ENCODE measurements at places on chromosomes 13 and 19.
A peak's percentile ranks its signal among the peaks of the same experiment; 100 is the strongest.

DNA sequence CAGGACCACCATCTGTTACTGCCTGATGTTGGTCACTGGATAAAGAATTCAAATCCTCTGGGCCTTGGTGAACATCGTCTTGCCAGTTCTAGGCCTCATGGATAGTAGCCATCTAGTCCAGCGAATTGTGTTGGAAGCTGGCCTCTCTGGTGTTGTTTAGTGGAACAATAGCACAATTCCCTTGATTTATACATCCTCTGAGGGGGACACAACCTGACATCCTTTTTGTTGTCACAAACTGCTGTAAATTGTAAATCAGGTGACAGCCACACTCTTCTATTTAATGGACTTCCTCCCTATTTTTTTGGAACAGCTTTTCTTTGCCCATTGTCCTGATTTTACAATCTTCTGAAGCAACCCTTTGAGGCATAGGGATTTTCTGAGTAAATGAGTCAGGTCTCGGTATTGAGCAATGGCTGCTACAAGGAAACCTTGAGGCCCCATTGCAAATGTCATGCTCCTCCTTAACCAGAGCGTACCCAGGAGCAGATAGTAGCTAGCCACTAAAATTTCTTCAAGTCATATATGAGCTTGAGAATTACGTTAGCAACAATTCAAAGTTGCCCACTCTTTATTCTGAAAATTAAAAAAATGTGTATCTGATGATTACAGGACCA, 263.3 kb downstream of the COG6 start:
- no peak for DNase-seq

- DNase-seq: no peak
Observed at GRCh38 chr13:50934735-50935435, 25.3 kb downstream of the RNASEH2B start.

DNA sequence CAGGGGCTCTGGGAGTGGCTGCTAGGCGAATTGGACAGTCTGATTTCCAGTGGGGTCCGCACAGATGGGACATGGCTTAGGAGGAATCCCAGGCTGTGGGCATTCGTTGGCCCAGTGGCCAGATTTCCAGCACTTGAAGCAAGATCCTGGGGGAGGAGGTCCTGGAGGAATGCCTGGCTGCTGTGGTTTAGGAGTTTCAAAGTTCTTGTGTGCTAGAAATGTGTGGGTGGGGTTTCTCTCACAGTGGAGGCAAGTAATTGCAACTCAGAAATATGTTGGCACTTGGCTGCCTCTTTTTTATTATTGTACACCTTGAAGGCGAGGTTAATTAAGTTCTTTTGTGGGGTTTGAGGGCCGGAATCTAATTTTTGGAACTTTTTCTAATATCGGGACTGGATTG, 17.1 kb downstream of the IGFL3 start:
- DNase-seq: no peak

- DNase-seq: no peak
Observed at GRCh38 chr13:40408602-40409001, 257.8 kb downstream of the FOXO1 start.

GRCh38 chr19:31419871-31420445, 70.7 kb upstream of the TSHZ3 start:
- DNase-seq: no peak

GRCh38 chr19:35882114-35882832, 13.9 kb downstream of the APLP1 start:
- peak; percentile 61 for DNase-seq

DNA sequence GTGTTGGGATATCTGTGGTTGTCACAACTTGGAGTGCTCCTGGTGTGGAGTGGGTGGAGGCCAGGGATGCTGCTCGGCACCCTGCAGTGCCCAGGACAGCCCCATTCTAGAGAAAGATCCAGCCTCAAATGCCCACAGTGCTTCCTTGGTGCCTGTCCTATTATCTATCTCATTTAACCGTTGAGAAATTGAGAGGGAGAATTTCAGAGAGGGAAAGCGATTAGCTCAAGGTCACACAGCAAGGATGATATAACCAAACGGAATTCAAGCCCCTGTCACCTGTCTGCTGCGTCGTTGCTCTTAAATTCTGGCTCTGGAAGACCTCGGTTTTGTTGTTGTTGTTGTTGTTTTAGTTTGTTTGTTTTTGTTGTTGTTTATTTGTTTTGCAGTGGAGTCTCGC, 13.5 kb downstream of the ANKRD24 start:
- DNase-seq: no peak

DNA sequence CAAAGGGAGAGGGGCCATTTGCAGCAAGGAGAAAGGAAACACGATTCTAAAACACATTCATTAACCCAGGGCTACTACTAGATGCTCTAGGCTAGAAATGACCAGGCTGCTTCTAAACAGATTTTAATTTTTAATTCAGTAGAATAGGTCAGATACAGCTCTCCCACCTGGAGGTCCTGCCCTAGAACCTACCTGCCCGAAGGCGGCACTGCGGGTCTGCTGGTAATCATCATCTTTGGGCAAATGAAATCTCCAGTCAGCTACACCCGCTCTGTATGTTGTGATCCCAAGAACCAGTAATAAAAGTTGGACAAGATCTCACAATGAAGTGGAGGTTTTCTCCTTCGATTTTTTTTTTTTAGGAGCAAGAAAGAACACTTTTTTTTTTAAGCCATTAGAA, 345.3 kb downstream of the ENOX1 start:
- DNase-seq: no peak

DNA sequence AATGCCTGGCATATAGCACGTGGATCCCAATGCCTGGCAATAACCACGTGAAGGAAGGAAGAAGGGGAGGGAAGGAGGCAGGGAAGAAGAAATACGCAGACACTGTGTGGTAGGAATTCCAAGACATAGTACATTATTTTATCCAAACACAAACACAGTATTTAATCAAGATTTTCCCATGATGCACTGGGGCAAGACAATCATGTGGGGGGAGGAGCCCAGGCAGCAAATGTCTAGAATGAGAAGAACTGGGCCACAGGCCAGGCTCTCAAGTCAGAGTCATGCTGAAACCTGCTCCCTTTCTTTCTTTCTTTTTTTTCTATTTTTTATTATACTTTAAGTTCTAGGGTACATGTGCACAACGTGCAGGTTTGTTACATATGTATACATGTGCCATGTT, 717.9 kb downstream of the UQCRFS1 start:
- no peak for DNase-seq

- DNase-seq: no peak
Observed at GRCh38 chr13:91721413-91721812, 323.0 kb downstream of the GPC5 start.

GRCh38 chr19:35846038-35846668, 6.2 kb downstream of the NPHS1 start:
- DNase-seq: no peak

- peak; percentile 17 for DNase-seq
Observed at GRCh38 chr13:46184277-46184699, 2.3 kb upstream of the LCP1 start.

- DNase-seq: no peak
Observed at GRCh38 chr19:58336820-58337219, 10.0 kb downstream of the ZSCAN22 start.

DNA sequence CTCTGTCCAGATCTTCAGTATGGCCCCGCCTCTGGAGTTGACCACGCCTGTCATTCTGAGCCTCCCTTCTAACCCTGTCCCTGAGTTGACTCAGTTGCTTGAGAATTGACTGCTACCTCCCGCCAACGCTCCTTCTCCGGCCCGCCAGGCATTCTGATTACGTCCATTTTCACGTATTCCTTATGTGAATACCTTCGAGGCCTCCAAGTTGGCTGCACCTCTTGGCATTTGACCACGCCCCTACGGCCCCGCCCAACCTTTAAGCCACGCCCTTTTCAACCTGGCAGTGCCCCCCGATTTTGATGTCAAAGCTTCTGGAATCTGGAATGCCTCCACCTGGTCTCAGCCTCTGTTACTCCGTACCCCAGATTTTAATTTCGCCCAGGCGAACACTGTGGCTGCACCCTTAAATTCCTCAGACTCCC, 1.7 kb upstream of the EML2 start:
- DNase-seq: peak; percentile 84

GRCh38 chr19:28235606-28236125, 977.3 kb downstream of the UQCRFS1 start:
- no peak for DNase-seq

DNA sequence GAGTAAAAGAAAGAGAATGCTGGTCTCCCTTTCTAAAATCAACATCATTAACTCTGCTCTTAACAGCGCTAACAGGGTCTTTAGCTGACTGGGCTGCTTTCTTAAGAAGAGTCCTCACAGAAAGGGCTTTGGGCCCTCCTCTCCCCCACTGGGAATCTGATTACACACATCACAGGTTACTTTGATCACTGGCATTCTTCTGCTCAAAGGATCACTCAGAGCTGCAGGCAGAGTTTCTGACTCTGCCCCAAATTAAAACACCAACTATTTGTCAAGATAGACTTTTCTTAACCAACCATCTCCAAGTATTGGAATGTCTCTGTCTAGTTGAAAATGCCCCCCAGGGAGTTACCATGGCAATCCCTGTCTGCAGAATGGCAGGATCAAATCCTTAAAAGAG, 31.1 kb upstream of the SIAH3 start:
- no peak for DNase-seq

- DNase-seq: no peak
Observed at GRCh38 chr19:23377276-23377675, 18.0 kb downstream of the ZNF91 start.

GRCh38 chr19:2982983-2983350, 5.6 kb downstream of the TLE6 start:
- DNase-seq: no peak

GRCh38 chr13:20105161-20105689, 55.6 kb downstream of the GJA3 start:
- DNase-seq: no peak

DNA sequence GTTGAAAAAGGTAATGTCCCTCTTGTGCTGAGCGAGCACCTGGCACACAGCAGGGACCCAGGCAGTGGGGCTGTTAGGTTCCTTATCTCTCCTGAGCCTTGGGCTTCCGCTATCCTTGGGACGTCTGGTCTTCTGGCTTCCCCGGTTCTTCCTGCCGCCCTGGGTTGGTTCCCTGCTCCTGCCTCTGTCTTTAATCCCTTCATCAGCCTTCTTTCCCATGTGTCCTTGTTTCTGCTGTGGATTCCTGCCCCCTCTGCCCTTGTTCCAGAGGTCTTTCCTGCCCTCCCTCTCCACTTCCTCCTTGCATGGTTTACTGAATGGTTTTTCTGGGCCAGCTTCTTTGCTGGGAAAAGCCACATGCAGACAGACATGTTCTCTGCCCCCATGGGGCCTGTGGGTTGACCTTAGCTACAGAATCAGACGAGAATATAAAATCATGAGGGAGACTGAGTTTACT, 2.6 kb downstream of the EPN1 start:
- no peak for DNase-seq

DNA sequence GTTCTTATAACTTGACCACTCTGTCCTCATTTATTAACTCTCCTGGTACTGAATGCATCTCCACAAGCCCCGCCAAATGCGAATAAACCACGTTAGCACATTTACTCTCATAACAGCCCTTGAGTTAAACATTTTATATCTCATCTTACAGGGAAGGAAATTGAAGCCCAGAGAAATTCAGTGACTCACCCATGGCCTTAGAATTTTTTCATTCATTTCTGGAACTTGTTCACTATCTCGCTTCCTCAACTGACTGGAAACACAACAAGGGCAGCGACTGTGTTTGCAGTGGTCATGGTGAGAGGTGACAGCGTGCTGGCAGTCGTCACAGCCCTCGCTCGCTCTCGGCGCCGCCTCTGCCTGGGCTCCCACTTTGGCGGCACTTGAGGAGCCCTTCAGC, 39.5 kb downstream of the SERP2 start:
- DNase-seq: no peak

DNA sequence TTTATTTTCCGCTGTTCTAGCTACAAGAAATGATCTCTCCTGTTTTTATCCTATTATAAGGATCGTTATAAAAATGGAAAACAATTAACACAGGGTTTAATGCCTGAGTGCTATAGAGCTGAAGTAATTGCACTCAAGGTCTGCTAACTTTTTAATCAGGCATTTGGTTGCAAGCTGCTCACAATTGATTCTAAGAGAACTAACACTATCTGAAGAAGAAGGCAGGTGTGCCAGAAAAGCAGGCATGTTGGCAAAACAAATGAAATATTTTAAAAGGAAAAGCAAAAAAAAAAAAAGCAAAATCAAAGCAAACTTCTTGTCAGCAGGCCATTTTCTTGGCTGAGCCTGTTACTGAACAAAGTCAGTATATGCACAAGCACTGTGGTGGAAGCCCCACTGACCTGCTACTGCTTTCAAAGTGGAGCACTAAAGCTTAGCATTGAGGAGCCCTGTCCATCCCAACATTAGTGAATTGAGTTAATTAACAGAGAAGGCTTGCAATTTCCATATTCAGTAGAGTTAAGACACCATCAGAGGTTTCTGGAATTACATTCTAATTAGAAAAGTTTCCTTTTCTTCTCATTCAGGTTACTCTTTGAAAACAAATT, 574.2 kb downstream of the PCDH9 start:
- DNase-seq: no peak

DNA sequence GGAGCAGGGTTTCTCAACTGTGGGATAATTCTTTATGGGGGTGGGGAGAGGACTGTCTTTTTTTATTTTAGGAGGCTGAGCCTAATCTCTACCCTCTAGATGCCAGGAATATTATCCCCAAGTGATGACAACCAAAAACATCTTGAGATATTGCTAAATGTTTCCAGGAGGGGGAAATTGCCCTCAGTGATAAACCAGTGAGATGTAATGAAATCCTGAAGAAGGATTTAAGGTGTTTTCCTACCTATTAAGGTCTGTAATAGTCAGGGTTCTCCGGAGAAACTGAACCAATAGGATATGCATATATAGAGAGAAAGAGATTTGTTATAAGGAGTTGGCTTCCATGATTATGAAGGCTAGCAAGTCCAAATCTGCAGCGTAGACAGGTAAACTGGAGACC, 208.3 kb upstream of the MIR17HG start:
- no peak for DNase-seq

DNA sequence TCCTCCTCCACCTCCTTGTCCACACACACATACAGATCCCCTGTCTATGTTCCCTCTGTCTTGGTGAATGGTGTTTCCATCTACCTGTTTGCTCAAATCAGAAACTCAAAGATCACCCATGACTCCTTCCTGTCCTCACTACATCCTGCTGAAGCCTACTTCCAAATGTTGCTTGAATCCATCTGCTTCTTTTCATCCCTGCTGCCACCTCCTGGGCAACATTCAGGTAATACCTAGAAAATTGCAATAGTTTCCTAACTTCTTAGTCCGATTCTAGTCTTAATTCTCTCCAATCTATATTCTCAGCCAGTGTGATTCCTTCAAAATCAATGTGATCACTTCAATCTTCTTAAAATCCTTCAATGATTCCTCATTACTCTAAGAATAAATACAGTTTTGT, 155.5 kb upstream of the STARD13 start:
- DNase-seq: peak; percentile 33

GRCh38 chr13:113402471-113403254, 38.7 kb upstream of the GRTP1 start:
- no peak for DNase-seq

DNA sequence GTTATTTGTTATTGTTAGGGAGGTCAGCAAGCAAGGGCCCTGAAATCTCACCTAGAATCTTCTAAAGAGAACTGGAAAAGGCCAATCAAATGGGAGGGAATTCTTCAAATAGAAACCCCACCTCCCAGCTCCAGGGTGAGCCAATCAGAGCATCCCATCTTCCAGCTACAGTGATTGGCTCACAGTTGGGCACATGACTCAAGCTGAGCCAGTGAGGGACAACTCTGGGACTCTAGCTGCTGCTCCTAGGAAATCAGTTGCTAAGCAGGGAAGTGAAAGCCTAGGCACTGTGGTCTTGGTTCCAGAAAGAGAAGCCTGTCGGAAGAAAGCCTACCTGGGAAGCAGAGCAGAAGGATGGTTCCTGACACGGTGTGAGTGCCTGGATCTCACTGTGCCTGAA, 13.4 kb downstream of the TM6SF2 start:
- no peak for DNase-seq
